ENCODE measurements at places on chromosomes 16 and 17.

DNA sequence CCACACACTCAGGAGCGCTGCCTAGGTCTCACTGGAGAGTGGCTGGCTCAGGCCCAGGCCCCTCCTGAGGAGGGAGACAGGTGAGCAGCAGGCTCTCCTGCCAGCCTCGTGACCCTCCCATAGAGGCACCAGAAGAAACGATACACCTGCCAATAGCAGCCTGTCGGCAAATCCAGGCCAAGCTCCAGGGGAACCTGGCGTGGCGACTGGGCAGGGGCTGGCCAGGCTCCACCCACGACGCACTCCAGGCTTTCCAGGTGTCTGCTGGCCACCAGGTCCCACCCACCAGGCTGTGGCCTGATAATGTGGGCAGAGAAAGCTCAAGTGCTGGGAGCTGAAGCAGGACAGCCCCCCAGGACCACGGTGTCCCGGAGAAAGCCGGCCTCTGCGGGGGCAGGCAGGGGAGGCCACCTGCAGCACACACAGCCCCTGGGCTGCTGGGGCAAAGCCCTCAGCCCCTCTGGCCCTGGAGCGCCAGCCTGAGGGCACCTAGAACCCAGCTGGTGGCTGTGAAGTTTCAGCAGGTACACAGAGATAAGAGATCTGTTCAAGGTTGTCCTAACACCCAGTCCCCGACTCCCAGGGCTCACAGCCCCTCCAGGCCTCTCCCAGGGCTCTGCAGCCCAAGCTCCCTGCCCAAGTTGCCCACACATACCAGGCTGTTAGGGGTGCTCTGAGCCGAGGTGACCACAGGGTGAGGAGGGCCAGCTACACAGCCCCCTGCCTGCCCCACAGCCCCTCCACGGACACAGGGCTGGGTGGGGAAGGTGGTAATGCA, 2.4 kb downstream of the PGAP6 start:
- DNase-seq = no peak

DNA sequence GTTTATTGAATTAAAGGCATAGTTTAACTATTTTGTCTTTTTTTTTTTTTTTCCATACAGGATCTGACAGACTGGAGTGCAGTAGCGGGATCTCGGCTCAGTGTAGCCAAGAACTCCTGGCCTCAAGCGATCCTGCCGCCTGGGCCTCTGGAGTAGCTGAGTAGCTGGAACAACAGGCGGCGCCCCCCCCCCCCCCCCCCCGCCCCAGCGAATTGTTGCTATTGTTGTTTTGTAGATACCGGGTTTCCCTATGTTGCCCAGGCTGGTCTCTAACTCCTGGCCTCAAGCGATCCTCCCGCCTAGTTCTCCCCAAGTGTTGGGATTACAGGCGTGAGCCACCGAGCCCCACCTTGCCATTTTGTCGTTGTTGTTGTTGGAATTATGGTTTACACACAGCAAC, 1.3 kb upstream of the CENPV start:
- no peak for DNase-seq

DNA sequence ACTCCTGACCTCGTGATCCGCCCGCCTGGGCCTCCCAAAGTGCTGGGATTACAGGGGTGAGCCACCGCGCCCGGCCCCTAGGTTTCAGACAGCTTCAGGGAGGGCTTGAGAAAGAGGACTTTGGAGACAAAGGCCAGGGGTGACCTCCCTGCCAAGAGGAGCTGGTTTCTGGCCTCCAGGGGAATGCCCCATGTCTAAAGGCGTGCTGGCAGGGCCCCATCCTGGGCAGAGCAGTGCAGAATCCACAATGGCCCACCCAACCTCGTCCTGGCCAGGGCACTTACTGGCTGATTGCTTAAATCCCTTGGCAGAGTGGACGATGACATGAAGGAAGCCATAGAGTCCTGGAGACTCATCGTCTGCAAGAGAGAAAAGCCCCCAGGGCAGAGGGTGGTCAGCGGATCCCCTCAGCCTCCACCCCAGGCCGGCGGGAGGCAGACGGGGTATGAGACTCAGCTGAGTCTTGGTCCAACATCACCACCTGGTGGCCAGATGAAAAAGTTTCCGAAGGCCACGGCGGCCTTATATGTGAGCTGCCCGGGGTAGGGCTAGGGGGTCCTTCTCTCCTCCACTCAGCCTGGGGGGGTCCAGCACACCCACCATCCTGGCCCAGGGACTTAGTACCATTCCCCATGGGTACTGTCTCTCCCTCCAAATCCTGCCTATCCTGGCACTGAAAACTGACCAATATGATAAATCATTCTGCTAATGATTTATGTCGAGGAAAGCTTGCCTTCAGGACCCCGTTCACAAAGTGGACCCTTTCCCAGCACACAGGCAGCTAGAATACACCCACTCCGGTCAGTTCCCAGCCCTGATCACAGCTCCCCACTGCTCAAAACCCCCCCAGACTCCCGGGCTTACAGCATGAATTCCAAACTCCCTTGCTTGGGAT, 59.1 kb downstream of the TIMM22 start:
- DNase-seq = peak; percentile 66

GRCh38 chr17:39927929-39928857, 661 bp downstream of the LRRC3C start:
- DNase-seq = no peak

GRCh38 chr17:81991684-81992305, 14.4 kb downstream of the ASPSCR1 start:
- no peak for DNase-seq

DNA sequence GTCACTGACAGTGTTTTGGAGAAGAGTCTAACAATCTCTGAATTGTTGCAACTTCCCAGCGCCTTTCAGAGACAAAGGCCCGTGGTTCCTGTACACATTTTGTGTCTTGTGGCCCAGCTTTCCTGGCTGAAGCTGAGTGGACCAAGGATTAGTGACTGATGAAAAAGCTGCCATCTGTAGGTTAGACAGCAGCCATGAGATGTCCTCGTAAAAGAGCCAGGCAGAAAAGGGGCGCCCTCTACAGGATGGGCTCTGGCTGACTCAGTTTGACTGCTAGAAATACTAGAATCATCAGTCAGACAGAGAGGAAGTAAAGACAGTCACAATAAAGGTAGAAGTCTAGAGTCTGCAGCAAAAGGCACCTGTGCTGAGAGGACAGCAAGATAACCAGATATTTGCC, 26.5 kb upstream of the NF1 start:
- DNase-seq = peak; percentile 13

DNA sequence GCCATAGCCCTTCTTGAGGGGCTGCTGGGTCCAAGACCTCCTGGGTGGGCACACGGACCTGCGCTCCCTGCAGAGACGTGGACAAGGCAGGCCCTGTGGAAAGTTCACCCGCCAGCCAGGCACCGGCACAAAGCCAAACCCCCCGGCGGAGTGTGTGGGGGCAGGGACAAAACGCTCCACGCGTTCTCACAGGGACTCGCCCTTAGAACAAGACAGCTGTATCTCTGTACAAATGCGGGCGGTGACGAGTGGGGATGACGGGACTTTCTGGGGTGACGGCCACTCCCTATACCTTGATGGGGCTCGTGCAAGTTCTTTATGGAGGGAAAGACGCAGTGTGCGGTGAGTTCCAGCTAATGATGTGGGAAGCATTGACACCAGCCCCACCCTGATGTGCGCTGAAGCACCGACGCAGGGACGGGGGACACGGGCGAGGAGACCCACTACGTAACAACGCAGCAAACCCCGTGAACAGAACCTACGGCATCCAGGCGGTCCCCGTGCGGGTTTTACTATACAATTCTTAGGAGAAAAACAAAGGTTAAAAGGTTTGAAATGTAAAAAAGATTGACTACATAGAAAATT, 49.4 kb downstream of the LMF1 start:
- no peak for DNase-seq

DNA sequence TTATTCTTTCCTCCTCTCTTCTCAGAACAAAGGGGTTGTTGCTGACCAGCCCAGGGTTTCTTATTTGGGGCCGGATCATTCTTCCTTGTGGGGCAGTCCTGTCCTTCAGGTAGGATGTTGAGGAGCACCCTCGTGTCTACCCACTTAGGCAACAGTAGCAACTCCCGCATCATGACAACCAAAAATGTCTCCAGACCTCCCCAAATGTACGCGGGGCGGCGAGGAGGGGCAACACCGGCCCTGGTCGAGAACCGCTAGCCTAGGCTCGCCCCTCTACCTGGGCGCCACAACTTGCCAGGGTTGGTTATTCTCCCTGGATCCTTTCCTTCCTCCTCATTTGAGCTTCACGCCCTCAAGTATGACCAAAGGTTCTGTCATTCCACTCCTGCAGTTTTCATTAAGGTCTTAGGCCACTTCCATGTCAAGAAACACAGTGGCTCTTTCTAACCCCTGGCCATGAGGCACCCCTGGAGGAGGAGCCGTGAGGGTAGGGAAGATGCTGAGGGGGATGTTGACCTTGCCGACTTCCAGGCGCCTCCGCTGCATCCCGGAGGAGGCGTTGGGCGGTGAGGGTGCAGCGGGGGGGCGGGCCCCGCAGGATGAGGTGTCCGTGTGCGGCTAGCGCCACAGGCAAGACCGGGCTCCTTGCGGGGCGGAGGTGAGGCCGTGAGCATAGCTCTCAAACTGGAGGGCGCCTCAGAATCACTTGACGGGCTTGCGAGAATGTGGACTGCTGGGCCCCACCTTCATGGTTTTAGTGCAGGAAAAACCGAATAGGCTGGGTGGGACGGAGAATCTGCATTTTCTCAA, 712 bp upstream of the SPECC1 start:
- DNase-seq = peak; percentile 27

DNA sequence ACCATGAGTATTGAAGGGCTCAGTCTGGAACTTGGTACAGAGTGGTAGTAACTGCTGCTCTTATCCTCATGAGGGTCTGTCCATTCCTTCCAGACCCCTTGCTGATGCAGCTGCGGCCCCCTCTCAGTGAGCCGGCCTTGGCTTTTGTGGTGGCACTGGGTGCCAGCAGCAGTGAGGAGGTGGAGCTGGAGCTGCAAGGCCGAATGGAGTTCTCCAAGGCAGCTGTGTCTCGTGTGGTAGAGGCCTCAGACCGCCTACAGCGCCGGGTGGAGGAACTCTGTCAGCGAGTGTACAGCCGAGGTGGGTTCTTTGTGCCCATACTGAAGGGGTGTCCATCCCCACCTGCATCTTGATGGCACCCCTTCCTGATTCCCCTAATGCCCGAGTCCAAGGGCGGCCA, 2.0 kb downstream of the RNF40 start:
- no peak for DNase-seq

- DNase-seq = no peak
Measured at GRCh38 chr17:64622931-64623654, 39.0 kb downstream of the SMURF2 start.

DNA sequence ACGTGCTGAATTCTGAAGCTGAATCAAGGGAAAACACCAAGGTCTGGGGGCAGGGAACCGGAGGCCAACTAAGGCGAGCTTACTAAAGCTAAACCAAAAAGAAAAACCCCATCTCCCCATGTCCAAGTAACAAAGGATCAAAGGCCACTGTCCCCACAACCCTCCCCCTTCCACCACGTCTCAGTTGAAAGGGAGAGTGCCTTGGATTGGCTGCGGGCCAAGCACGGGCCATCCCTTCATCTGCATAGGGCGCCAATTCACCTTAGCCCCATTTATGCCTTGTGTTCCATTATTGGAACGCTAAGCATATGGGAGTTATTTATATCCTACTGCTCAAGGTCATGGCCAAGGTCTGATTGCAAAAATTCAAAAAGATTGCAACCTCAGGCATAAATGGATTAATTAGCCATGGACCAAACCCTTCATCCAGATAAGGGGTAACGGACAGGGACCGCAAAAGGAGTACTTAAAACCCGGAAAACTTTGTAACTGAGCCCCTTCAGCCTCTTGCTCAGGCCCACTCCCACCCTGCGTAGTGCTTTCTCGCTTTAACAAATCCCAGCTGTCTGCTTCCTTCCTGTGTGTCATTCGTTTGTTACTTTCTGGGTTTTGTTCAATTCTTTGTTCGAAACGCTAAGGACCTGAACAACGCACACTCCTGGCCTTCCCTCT, 740 bp upstream of the ATP6V0D1 start:
- DNase-seq = no peak

DNA sequence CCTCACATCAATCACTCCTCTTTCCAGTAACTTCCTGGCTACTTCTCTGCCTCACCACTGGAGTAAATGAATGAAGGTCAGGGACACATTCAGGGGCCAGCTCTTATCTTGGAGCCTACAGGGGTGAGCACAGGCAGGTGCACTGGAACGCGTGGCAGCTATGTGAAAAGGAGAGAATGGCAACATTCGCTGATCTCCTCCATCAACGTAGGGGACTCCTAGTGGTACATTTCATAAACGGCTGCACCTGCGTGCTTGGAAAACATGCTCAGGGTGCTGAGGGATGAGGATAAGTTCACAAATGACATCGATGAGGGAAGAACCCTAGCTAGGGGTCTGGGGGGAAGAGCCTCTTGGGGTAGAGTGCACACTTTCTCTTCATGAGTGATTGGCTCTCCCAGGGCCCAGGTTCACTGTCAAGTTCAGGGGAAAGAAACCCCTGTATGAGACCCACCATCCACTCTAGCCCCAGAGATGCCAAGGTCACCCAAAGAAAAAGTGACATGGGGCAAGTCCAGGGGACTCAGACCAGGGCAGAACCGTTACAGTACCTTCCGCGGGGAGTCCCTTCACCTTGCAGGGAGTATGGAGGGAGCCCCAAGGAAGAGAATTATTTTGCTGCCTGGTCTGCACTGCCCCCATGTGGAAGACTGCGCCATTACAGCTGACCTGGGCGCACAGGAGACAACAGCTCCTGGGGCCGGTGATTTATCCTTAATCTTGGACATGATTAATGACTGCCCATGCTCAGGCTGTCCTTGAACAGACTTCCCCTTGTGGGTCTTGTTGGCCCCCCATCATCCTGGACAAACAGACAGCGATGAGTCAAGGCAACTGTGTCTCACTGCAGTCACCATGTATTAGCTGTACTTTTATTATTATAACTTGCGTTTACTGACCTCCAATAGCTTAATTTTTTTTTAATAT, 30.1 kb downstream of the VAC14 start:
- peak; percentile 46 for DNase-seq

DNA sequence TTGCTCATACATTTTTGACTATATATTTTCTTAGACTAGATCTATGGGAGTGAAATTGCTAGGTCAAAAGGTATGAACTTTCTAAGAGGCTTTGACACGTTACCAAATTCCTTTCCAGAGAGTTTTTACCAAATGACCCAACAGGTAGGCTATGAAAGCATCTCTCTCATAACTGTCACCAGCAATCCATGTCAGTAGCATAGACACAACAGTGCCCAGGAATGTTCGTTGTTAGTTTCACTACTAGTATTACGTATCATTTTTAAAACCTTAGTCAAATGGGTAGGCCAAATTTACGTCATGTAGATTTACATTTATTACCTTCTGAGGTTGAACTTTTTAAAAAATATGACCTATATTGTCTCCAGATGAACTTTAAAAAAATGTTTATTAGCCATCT, 66.8 kb downstream of the MARCHF10 start:
- DNase-seq = no peak

- DNase-seq = no peak
Measured at GRCh38 chr17:29793501-29793900, 136.5 kb downstream of the SSH2 start.

DNA sequence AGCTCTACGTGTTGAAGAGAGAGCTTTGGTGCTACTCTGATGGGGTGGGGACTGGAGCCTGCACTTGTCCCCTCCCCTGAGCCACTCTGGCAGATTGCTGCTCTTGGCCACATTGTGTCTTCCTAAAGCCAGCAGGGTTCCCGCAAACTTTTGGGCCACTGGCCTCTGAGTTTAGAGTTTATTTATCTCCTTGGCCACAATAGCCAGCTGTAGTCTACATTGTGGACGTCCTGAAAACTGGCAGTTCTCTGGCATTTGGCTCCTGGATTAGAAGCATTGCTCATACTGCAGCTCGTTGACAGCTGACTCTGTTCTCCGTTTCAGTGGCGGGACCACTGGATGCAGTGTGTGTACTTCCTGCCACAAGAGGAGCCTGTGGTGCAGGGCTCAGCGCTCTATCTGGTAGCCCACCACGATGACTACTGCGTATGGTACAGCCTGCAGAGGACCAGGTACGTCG, 34.6 kb downstream of the PRMT7 start:
- DNase-seq = no peak

GRCh38 chr16:27515874-27516353, 33.8 kb downstream of the GTF3C1 start:
- peak; percentile 57 for DNase-seq
